ENCODE measurements at places on chromosomes 1 and 21.

- no peak for DNase-seq
These were observed 254.7 kb downstream of the USH2A start for GRCh38 chr1:216168546-216168945.

- no peak for DNase-seq
These were observed 338.3 kb downstream of the NEGR1 start for GRCh38 chr1:71944006-71944405.

- DNase-seq, result peak; percentile 50
These were observed 145.6 kb downstream of the NFIA start for GRCh38 chr1:61227857-61228550.

GRCh38 chr1:89605692-89606091 lies 27.2 kb upstream of the LRRC8C start:
- no peak for DNase-seq

- no peak for DNase-seq
These were observed 9.8 kb upstream of the SSBP3 start for GRCh38 chr1:54415991-54416390.

- no peak for DNase-seq
These were observed 36.5 kb downstream of the ZBTB18 start for GRCh38 chr1:244087611-244088010.

GRCh38 chr1:54013393-54014008 lies 4.5 kb downstream of the LDLRAD1 start:
- no peak for DNase-seq

GRCh38 chr1:114208106-114208505 lies 54.4 kb upstream of the SYT6 start:
- DNase-seq, result no peak
